ENCODE measurements at places on chromosomes 2 and 18.

- no peak for DNase-seq
Observed at GRCh38 chr2:15359716-15360531, 201.2 kb downstream of the NBAS start.

- DNase-seq: peak; percentile 70
Observed at GRCh38 chr2:218387369-218388194, 5.5 kb downstream of the SLC11A1 start.

- no peak for DNase-seq
Observed at GRCh38 chr18:58449464-58449863, 179.4 kb downstream of the ALPK2 start.

- DNase-seq: no peak
Observed at GRCh38 chr18:69900941-69901340, 46.7 kb downstream of the CD226 start.

DNA sequence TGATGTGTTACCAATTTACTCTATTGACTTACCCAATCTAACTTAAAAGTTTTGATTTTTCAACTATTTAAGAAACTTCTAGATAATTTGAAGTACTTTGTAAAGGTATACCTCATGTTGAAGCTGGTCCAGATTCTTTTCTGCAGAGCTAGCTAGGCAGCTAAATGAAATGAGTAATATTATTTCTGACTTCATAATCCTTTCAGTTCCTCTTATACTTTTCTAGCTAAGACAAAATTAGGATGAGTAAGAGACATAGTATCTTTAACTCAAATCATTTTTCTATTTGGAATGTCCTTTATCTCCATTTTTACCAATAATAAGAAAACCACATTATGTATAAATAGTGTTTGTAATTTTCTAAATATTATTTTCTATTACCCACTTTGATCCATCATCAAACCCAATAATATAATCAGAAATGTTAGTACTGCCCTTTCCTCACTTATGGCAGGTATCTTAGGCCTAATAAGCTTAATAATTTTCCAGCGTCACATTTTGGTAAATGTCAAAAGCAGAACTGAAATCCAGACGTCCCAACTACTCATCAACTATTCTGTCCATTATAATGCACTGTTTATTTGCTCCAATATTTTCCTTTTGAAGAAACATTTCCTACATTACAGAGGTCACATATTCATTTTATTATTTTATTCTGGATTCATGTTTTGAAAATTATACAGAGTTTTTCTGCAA lies 456.6 kb downstream of the THSD7B start:
- no peak for DNase-seq

GRCh38 chr18:46718501-46719341 lies 38.1 kb downstream of the ST8SIA5 start:
- DNase-seq: no peak

- DNase-seq: no peak
Observed at GRCh38 chr2:60549238-60549927, 4.1 kb downstream of the BCL11A start.

DNA sequence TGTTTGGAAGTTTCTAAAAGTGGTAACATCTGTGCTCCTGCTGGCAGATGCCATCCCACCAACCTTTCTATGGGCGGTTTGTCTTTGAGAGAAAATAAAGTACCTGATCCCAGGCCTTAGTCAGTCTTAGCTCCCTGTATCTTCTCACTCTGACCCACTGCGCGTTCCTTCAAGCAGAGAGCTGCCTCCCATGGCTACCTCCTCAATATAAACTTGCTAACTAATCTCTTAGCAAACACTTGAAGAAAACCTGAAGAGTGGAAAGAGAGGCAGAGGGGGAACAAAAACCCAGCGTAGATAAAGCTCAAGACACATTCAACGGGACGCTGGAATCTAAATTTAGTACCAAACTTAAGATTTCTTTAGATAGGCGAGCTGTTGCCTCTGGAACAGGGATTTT lies 17.6 kb downstream of the ZEB2 start:
- DNase-seq: no peak
